HFFc6 (cell line): ENCODE measurements at places on chromosomes 4 and X. TPM values are rescaled to one million over a fixed set of nuclear protein-coding genes. Genes with fewer than 3 reads are reported as not detected.

DNA sequence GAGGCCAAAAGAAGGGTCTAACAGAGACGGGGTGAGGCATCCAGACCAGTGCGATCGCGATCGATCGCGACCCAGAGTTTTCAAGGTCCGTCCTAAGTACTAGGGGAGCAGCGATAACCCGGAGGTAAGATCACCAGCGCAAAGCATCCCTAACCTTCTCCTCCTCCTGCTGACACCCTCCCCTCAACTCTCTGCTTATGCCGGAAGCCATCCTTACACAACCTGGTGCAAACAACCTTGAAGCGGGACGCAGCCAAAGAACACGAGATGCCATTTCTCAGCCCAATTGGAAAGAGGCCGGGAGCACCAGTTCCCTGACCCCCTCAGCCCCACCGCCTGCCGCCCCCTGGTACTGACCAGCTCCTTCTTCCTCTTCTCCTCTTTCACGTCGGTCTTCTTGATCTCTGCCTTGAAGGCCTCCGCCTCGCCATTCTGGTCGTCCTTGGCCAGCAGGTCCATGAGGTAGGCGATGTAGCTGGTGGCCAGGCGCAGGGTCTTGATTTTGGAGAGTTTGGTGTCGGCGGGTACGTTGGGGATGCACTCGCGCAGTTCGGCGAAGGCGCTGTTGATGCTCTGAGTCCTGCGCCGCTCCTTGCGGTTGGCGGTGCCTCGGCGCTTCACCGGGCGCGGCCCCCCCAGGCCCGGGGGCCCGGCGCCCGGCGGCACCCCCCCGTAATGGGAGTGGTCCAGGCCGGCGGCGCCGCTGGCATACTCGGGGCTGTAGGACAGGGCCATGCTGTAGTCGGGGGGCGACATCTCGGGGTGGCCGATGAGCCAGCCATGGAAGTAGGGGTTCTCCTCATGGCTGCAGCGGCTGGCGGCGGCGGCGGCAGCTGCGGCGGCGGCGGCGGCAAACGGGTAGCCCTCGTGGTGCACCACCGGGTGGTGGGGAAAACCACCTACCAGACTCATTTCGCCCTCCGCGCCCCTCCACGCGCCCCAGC, 1.4 kb downstream of the HAND2 start:
- peak overlapping the region; percentile 84 for H3K4me3 ChIP-seq
- no peak for DNase-seq
- H3K27ac ChIP-seq: peak overlapping the region; percentile 72; the same call in 1 of the 2 replicates

DNA sequence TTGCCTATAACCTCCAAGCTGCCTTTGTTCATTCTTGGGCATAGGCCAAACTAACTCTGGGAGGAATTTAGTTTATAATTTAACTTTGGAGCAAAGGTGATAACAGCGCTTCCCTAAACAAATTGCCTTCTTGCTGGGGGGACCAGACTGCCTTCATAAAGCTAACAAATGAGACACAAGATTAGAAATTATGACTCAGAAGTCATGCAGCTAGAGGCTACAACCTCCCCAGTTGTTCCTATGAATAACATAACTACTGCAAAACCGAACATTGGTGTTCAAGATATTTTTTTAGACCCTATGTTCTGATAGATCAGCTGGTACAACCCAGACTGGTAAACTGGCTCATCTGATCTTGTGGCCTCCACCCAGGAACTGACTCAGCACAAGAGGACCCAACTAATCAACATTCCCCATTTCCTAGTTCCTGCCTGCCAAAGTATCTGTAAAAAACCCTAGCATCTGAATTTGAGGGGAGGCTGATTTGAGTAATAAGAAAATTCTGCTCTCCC, 22.0 kb upstream of the TMPRSS11B start:
- peaks cover 1% of the 10 kb centered on the region; the same call in 1 of the 2 replicates for H3K27me3 ChIP-seq
- peaks cover 24% of the 10 kb centered on the region for H3K4me1 ChIP-seq
- peak overlapping the region; percentile 30; the same call in 1 of the 2 replicates for H3K27ac ChIP-seq
- DNase-seq: peak; percentile 55
- no peak overlapping the region; the same call in 1 of the 2 replicates for H3K4me3 ChIP-seq
- H3K36me3 ChIP-seq: no peaks in the 10 kb centered on the region

FREM3 gene
- total RNA-seq: not detected in 3 replicates

DNA sequence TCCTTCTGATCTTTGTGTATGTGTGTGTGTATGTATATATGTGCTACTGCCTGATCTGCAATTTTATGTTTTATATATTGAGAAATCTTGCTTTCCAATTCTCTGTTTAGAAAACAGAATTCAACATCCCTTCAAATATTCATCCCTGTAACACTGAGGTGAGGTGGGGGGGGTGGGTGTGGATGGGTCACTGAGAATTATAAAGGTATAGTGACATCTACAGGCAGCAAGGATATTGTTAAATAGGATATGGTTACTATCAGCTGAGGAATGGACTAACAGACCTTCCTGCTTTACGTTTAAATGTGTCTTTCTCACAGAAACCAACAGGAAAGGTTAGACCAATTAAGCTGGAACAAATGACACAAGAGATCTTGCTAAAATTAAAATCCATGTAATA, 19.0 kb upstream of the MAGEB2 start:
- no peak overlapping the region for H3K27ac ChIP-seq
- no peak overlapping the region for H3K4me3 ChIP-seq
- H3K27me3 ChIP-seq: no peaks in the 10 kb centered on the region
- H3K4me1 ChIP-seq: no peaks in the 10 kb centered on the region

DNA sequence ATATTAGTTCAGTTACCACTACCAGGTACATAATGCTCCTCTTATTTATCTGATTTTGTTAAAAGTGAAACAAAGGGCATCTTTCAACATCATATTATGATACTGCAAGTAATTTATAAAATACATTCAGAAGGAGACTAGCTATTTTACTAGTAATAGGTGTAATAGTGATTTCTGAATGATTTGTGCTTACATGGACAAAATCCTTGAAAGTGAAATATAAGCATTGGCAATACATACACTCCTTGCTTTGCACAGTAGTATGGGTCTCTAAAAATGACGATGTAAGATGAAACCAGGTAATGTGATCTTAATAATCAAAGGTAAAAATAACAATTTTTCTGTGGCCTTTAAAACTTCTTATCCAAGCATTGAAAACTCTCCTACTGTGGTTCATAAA, 17.5 kb downstream of the MTHFD2L start:
- H3K4me1 ChIP-seq: 0 out of 2 replicates have a peak, but pooled peaks cover 5% of the 10 kb centered on the region
- no peak for DNase-seq
- no peak overlapping the region for H3K27ac ChIP-seq
- no peaks in the 10 kb centered on the region for H3K27me3 ChIP-seq
- H3K4me3 ChIP-seq: no peak overlapping the region

POU3F4 gene
- not detected in 3 replicates for total RNA-seq

DNA sequence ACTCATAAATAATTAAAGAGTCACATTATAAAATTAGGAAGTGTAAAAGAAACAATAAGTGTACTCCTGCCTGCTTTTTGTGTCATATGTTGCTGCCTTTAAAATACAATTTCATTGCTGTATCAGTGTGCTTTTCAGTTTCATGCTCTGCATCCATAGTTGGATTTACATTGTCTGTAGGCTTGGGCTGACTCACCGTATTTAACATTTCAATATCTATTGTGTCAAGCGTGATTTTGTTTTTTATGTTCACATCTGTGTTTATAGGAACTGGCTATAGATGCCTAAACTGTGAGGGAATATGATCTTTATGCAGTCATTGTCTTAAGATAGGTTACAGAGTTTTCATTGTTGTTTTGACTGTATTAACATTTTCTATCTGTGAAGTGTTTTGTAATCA, 18.1 kb downstream of the CCSER1 start:
- DNase-seq: no peak
- no peaks in the 10 kb centered on the region; the same call in 1 of the 2 replicates for H3K36me3 ChIP-seq
- no peaks in the 10 kb centered on the region for H3K27me3 ChIP-seq
- no peak overlapping the region for H3K4me3 ChIP-seq
- H3K4me1 ChIP-seq: no peaks in the 10 kb centered on the region

DNA sequence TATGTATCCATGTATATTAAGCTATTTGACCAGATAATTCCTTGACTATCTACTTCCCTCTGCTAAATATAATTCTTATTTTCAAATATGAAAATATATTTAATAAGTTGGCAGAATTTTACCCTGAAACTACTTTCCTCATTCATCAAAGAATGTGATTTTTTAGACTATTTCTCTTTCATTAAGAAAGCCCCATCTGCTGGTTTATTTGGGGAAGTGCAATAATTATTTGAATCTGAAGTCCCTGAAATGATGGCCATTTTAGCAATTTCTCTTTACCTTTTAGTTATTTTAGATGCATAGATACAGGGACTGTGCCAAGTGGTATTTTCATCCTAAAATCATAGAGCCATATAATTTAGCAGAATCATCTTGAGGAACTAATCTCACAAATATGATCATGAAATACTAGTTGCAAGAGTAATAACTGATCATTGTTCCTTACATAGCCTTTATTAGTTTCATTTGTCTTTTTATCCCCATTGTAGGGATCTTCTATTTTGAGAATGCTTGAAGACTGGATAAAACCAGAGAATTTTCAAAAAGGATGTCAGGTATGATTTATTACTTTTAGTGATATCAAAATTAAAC, 39.0 kb downstream of the ENPEP start:
- H3K4me1 ChIP-seq: peaks cover 16% of the 10 kb centered on the region; the same call in 1 of the 2 replicates
- no peaks in the 10 kb centered on the region for H3K36me3 ChIP-seq
- peak; percentile 46 for DNase-seq
- no peak overlapping the region for H3K27ac ChIP-seq

DNA sequence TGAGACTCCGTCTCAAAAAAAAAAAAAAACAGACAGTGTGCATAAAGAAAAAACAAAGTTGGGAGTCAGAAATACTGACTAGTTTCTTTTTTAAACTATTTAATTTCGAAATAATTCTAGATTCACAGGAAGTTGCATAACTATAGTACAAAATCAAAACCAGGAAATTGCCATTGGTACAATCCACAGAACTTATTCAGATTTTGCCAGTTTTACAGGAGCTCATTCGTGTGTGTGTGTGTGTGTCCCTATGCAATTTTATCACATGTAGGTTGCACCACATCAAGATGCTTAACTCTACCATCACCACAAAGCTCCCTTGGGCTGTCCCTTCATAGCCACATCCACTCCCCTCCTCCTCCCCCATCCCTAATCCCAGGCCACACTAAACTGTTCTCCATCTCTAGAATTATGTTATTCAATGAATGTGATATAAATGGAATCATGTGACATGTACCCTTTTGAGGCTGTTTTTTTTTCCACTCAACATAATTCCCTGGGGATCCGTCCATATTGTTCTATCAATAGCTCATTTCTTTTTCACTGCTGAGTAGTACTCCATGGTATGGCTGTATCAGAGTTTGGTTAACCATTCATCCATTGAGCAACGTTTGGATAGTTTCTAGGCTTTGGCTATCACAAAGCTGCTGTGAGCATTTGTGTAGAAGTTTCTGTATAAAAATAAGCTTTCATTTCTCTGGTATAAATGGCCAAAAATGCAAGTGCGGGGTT, 16.3 kb upstream of the DDX3X start:
- H3K4me1 ChIP-seq: peaks cover 18% of the 10 kb centered on the region
- no peaks in the 10 kb centered on the region; the same call in 1 of the 2 replicates for H3K27me3 ChIP-seq
- H3K4me3 ChIP-seq: no peak overlapping the region
- H3K36me3 ChIP-seq: no peaks in the 10 kb centered on the region

DNA sequence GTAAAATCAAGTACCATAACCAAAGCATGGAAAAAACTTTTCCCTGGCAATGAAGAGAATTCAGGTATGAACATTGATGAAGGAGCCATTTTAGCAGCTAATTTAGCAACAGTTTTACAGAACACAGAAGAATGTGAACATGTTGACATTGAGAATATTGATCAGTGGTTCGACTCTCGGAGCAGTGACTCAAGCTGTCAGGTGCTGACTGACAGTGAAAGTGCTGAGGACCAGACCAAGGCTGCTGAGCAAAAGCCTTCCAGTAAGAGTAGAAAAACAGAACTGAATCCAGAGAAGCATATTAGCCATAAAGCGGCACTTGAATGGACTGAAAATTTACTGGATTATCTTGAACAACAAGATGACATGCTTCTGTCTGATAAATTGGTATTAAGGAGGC, 2.8 kb downstream of the TIGD2 start:
- H3K4me1 ChIP-seq: peaks cover 30% of the 10 kb centered on the region
- no peak overlapping the region for H3K27ac ChIP-seq
- peaks cover 9% of the 10 kb centered on the region for H3K27me3 ChIP-seq
- peaks cover 19% of the 10 kb centered on the region for H3K36me3 ChIP-seq
- DNase-seq: no peak

DNA sequence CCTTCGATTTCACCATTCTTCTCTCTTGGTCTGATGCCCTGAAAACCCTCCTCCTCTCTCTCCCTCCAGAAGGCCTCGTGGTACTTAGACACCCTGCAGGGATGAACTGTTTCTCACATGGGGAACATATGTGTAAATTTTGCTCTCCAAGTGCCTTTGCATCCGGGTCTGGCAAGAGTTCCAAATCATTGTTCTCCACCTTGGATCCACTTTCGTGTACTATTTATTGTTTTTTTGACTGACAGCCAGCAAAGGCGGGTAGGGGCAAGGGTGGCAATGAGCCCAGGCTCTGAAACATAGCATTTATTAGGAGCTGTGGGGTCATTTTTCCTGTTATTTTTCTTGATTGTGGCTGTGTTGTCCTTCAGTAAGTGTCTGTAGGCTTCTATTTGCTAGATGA, 81.7 kb downstream of the RTL5 start:
- H3K4me3 ChIP-seq: no peak overlapping the region
- H3K36me3 ChIP-seq: no peaks in the 10 kb centered on the region
- no peak for DNase-seq
- peaks cover 10% of the 10 kb centered on the region for H3K27me3 ChIP-seq
- H3K4me1 ChIP-seq: peaks cover 10% of the 10 kb centered on the region; the same call in 1 of the 2 replicates

PDLIM3 gene
- total RNA-seq: not detected in 3 replicates

- DNase-seq: no peak
- H3K27ac ChIP-seq: peak overlapping the region; percentile 93
- peak overlapping the region; percentile 88 for H3K4me3 ChIP-seq
- no peaks in the 10 kb centered on the region; the same call in 1 of the 2 replicates for H3K36me3 ChIP-seq
These were observed 6.1 kb upstream of the MSX1 start for GRCh38 chr4:4853371-4853823.

- H3K4me1 ChIP-seq: no peaks in the 10 kb centered on the region
- H3K4me3 ChIP-seq: no peak overlapping the region
- no peak for DNase-seq
These were observed 36.8 kb upstream of the TADA2B start for GRCh38 chr4:7006411-7006810.

DNA sequence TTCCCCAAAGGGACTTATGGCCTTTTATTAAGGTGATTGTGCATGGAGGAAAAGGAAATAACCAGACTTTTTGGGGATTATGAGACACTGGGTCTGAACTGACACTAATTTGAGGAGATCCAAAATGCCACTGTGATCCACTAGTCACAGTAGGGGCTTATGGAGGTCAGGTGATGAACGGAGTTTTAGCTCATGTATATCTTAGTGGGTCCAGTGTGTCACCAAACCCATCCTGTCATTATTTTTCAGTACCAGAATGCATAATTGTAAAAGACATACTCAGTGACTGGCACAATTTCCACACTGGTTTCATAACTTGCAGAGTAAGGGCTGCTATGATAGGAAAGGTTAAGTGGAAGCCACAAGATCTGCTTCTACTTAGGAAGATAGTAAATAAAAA, 131.3 kb downstream of the RTL3 start:
- no peaks in the 10 kb centered on the region for H3K4me1 ChIP-seq
- no peak overlapping the region for H3K4me3 ChIP-seq
- no peak for DNase-seq
- no peaks in the 10 kb centered on the region for H3K27me3 ChIP-seq
- H3K27ac ChIP-seq: no peak overlapping the region

CPE gene
- 0.09 TPM in 2 of 3 replicates, not detected in the other for total RNA-seq

GRCh38 chrX:113726009-113726408, 857.9 kb upstream of the HTR2C start:
- no peak overlapping the region for H3K4me3 ChIP-seq
- no peaks in the 10 kb centered on the region for H3K4me1 ChIP-seq
- no peak for DNase-seq
- H3K27me3 ChIP-seq: no peaks in the 10 kb centered on the region
- no peak overlapping the region for H3K27ac ChIP-seq
